IPS-NIHi11 (cell line): ENCODE measurements at places on chromosomes 4 and X.

DNA sequence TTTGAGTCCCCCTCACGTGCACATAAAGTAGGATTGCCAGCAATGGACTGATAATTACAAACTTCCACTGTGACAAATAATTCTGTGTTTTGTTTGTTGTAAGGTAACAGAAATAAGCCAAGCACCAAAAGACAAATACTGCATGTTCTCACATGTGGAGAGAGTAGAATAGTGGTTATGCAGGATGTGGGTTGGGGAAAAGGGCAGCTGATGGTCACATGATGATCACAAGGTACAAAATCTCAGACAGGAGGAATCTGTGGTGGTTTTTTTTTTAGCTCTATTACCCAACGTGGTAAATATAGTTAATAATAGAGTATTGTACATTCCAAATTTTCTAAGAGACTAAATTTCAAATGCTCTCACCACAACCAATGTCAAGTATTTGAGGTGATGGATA lies 182.3 kb downstream of the BANK1 start:
- DNase-seq, result no peak

GRCh38 chrX:115419069-115419468 lies 129.6 kb downstream of the LUZP4 start:
- DNase-seq, result no peak

- DNase-seq, result no peak
Measured at GRCh38 chrX:3046253-3047240, 5.3 kb downstream of the ARSF start.

GRCh38 chr4:186485561-186486062 lies 69.8 kb downstream of the MTNR1A start:
- peak; percentile 25 for DNase-seq

- no peak for DNase-seq
Measured at GRCh38 chr4:100147684-100148083, 42.6 kb downstream of the DDIT4L start.

DNA sequence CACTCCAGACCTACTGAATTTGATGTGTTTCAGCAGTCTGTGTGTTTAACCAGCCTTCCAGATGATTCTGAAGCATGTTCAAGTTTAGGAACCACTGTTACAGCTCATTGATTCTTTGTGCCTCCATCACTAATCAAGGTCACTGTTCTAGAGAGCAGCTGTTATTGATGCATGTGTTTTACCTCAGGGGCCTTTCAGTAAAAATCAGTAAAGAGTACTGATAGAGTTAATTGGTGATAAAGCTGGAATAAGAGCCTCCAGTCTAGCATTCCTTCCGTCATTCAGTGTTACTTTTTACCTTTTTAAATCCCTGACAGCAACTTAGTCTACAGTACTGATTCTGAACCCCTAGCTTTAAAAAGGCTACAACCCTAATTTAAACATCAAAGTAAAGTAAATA lies 12.9 kb downstream of the CPEB2 start:
- no peak for DNase-seq

- DNase-seq, result no peak
Measured at GRCh38 chrX:41705680-41706374, 17.1 kb downstream of the GPR34 start.
